ENCODE measurements at places on chromosomes 7 and 10.
A peak's percentile ranks its signal among the peaks of the same experiment; 100 is the strongest.

GRCh38 chr7:43454936-43455518 lies 127.9 kb upstream of the STK17A start:
- no peak for DNase-seq

DNA sequence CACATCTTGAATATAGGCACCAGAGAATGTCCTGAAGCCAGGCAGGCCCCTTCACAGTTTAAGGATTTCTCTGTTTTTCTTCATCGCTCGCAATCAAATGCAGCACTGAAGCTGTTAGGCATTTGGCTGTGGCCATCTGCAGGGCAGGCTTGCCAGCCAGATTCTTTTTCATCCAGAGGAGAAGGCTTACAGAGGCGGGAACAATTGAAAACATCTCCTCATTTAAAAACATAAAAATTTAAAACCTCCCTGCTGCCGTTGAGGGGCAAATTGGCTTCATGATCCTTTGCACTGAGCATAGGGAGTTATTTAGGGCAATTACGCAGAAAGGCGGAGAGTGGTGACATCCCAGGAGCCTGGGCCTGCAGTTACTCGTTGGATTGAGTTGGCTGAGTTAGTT lies 500.0 kb downstream of the TYW1 start:
- no peak for DNase-seq

- DNase-seq, result no peak
Measured at GRCh38 chr7:85719981-85720953, 533.4 kb upstream of the SEMA3D start.

- no peak for DNase-seq
Measured at GRCh38 chr7:147586526-147586925, 1004.0 kb upstream of the C7orf33 start.

DNA sequence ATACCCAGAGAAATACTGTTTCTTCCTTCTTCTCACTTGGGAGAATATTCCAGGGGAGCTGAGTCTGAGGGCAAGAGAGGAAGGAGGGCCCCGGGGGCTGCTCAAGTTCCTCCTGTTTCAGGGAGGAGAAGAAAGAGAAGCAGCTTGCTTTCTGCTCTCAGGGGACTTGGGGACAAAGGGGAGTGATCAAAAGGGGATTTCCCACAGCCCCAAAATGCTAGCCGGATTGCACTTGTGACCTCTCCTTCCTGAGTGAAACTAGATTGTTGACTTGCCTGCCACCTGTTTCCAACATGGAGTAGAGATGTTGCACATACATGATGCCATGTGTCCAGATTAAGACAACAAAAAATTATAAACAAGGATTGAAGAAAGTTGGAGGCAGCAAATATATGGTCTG lies 28.7 kb upstream of the PDCD4 start:
- peak; percentile 18 for DNase-seq

GRCh38 chr10:74813381-74814259 lies 12.8 kb upstream of the KAT6B start:
- no peak for DNase-seq

GRCh38 chr10:123141791-123142700 lies 5.9 kb upstream of the HMX2 start:
- DNase-seq, result no peak

GRCh38 chr10:17883621-17884020 lies 68.1 kb upstream of the SLC39A12 start:
- DNase-seq, result no peak

DNA sequence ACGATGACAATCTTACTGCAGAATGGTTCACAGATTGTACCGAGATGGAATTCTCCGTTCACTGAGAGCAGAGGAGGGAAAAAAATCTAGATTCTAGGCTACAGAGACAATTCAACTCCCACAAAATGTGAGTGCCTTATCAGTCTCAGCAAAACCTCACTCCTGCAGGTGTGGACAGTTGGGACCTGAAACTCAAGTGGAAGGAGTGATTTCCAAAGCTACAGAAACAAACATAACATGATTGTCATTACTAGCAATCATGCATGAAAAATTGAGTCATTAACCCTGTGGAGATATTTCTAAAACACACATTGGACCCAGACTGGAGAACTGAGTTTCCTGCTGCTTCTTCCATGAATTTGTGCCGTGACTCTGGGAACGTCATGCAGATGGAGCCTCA lies 70.3 kb downstream of the CALML3 start:
- no peak for DNase-seq

DNA sequence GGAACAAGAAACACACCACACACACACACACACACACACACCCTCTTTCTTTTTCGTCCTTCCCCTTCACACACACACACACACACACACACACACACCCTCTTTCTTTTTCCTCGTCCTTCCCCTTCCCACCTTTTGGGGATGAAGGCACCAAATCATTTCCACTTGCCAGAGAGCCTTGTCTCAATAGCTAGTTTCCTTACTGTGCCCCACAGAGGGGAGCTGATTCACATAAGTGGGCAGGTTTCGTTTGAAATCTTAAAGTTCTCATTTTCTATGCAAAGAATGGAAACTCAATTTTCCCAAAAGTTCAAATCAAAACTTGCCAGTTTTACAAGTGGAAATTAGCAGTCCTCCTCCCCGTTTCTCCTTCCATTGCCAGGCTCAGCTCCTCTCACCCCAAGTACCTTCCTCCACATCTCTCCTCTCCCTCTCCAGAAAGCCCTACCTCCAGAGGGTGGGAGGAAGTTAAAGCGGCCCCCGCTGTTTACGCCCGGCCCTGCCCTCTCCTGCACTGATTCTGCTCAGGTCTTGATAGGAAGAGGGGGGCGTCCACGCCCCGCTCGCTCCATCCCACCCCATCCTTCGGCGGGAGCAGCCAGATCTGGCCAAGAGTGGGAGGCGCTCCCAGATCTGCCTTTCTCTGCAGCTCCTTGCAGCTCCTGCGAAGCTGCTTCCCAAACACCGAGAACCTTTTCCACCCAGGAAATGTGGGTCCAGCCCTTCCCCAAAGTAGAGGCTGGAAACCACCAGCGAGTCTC lies 1.3 kb downstream of the CTTNBP2 start:
- DNase-seq, result no peak

- DNase-seq, result no peak
Measured at GRCh38 chr10:84829131-84829530, 500.7 kb downstream of the CCSER2 start.

- no peak for DNase-seq
Measured at GRCh38 chr7:28069807-28070206, 110.8 kb downstream of the JAZF1 start.

GRCh38 chr7:30285536-30286284 lies 1.3 kb downstream of the ZNRF2 start:
- peak; percentile 89 for DNase-seq
